Activated T-helper 1 cell treated with anti-CD3 and anti-CD28 coated beads, Interleukin-2, amount 50 U/mL, for 16 hours (primary cell): ENCODE measurements at places on chromosomes 11 and 22.

DNA sequence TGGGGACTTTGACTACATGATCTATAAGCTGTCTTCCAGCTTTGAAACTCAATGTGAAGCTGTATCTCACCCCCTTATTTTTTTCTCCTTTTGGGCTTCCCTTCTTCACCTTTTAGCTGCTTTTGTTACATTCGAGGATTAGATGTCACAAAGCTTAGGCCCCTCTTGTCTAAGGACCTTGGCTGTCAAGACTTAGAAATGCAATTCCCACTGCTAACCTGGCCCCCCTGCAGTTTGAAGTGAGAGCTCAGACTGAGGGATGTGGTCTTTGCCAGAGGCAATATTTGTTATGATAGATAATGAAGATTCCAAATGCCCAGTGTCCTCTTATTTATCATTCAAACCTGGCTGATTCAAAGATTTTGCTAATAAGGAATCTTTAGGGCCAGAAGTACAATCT is 128.3 kb downstream of the ARL14EP start:
- no peak for DNase-seq

DNA sequence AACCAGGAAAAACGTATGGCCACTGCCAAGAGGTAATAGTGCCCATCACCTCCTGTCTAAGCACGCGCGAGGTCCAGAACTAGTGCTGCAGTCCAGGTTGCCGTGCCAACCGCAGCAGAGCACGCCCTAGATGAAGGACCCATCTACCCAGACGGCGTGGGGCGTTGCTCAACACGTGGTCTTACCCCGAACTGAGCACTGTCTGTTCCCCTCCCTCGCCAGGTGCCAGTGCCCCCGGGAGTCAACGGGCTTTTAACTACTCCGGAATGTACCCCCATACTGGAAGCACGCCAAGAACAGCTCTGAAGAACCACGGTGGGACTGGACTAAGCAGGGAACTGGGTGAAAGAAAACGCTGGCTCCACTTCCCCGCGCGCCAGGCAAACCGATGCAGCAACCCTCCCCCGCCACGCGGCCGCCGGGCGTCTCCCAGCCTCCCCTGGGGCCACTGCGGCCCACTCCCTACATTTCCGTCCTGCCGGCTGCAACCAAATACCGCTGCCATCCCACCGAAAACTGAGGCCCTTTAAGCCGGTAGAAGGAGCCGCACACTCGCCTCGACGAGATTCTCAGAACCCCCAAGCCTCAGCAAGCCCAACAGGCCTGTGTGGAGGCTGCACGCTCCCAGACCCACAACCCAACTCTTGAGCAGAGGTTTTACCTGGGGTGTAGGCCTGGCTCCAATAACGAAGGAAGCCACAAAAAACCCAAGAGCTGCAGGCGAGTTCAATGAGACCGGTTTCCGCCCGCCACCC is at the start of gene HSPA8:
HSPA8 (minus strand) TSS at position 734 of the 755 bp plus-strand sequence. CDS start 812 bp downstream, outside the sequence.
- DNase-seq, result peak; percentile 29

DNA sequence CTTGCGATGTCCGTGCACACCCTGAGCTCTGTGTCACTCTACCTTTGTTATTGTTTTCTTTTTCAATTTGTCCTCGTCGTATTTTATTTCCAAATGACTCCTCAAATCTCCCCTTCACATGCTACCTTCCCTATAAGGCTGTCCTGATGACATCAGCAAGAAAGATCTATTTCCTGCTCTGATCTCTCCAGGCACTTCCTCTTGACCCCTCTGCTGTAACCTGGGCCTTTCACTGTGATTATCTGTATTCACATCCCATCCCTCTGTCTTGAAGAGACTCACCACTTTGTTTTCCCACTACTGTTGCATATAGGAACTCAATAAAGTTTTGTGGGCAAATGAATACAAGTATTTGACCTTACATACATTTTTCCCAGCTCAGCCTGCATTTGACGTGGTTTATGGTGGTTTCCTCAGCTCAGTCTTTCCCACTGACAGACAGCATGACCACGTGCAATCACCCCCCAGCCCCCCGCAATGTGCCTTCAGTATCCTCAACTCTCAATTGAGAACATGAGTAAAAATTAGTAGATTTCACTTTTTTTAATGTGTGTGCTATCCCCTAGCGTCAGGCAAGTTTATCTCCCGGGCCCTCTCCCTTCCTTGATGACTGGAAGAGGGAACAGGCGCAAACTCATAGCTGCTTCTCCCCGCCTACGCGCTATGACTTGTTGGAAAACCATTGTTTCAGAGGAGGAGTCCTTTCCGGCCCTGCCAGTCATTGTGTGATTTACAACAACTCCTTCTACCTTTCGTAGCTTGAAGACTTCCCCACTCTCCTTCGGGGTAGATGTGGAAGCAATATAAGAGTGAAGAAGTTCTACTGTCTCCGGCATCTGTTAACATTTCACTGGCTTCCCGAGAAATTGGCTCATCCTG is 498.5 kb downstream of the NTM start:
- no peak for DNase-seq

DNA sequence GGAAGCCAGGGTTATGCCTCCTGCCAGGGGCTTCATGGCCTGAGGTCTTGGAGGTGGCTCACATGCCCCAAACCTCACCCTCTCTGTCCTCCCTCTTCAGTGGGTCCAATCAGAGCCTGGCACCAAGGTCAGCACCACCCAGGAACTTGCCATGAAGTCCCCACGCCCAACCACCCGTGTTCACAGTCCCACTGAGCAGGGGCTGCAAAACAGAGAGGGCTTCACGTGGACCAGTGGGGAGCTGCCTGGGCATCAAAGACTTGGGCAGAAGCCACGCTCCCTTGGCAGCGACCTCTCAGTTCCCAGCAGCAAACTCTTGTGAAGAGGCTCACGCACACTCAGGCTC is 425.8 kb upstream of the B3GAT1 start:
- no peak for DNase-seq

- DNase-seq, result no peak
These were observed 206.9 kb downstream of the DBX1 start for GRCh38 chr11:19953336-19953735.

DNA sequence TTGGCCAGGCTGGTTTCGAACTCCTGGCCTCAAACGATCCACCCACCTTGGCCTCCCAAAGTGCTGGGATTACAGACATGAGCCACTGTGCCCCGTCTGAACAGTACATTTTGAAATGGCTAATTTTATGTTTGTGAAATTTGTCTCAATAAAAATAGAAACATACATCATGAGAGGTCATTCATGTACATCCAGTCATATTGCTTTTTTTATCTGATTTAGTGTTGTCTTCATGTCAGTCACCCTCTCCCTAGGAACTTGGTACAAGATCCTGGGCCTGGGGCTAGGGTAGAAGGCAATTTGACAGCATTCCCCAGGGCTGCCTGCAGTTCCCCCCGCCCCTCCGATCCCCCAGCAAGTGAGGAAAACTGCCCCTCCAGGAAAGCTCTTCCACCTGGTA is 46.6 kb upstream of the RBFOX2 start:
- DNase-seq, result no peak

GRCh38 chr11:62004473-62004872 is 37.0 kb upstream of the FTH1 start:
- DNase-seq, result no peak

GRCh38 chr22:34567367-34567766 is 498.6 kb upstream of the ISX start:
- no peak for DNase-seq

DNA sequence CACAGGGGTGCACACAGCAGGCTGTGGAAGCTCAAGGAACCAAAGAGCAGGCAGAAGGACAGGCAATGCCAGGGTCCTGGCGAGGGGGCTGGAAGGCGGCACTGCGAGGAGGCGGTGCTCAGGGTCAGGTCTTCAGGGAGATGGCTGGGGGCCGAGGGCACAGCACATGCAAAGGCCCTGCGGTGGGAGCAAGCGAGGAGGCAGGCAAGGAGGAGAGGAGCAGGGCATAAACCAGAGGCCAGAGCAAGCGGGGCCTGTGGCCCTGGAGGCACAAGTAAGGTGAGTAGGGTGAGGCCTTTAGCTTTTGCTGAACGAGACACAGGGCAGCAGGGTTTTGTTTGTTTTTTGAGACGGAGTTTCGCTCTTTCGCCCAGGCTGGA is 126.9 kb downstream of the ARHGAP8 start:
- DNase-seq, result no peak

DNA sequence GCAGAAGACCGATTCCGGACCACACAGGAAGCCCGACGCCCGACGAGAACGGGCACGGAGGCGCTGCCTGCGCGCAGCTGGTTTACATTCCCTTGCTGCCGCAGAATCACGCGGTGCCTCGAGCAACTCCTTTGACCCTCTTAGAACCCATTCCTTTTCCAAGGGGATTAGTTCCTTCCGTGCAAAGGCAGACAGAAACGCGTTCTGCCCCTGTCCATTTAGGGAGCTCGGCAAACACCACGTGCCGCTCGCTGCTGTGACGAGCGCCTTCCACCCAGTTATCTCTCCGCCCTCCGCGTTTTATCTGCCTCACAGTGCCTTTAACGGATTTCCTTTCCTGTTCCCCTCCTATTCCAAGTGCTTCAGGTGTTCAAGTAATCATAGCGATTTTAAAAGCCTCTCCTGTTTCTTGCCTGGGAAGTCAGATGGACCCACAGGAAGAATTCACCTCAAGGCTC is 24.1 kb upstream of the MICAL3 start:
- no peak for DNase-seq

GRCh38 chr11:113465786-113466185 is 9.4 kb downstream of the DRD2 start:
- DNase-seq, result no peak

- no peak for DNase-seq
These were observed 304.2 kb downstream of the INSC start for GRCh38 chr11:15418921-15419320.

- DNase-seq, result no peak
These were observed 45.9 kb upstream of the ARHGAP20 start for GRCh38 chr11:110757962-110758755.

DNA sequence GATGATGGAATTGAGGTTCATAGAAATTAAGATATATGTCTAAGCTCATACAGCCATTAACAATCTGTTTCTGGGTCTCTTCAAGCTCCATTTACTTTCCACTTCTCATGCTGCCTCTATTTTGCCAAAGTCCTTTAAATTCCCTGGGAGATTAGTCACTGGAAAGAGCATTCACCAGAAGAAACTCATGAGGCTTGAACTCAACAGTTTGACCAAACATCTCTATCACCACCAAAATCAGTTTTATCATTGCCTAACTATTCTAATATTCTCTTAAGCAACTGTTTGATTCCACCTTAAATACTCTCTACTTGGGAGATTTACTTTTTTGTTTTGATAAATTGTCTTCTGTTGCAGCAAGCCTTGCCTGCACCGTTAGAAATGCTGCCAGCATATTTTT is 881.3 kb downstream of the KCNA4 start:
- no peak for DNase-seq

GRCh38 chr11:60389279-60389910 is 6.9 kb upstream of the MS4A14 start:
- no peak for DNase-seq

DNA sequence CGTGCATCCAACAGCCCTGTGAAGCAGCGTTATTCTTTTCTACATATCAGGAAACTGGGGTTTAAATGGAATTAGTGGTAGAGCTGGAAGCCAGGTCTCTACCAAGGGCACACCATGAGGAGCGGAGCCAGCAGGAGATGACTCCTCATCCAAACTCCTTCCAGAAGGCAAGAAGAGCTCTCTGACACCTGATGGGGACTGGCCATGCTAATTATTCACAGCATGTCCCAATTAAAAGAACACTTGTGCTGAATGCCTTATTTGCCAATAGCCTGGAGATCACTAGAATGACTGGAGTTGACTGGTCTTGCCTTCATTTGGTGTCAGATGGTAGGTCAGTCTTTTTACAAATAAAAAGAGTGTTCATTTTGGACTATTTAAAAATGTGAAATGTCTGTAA is 32.9 kb upstream of the SLN start:
- no peak for DNase-seq

GRCh38 chr11:73171436-73172161 is 29.5 kb upstream of the FCHSD2 start:
- no peak for DNase-seq

- DNase-seq, result no peak
These were observed 27.3 kb downstream of the STK33 start for GRCh38 chr11:8566613-8567210.

GRCh38 chr22:30114361-30114760 is 34.1 kb downstream of the HORMAD2 start:
- no peak for DNase-seq

GRCh38 chr22:46846150-46846831 is 83.8 kb downstream of the TBC1D22A start:
- DNase-seq, result no peak

DNA sequence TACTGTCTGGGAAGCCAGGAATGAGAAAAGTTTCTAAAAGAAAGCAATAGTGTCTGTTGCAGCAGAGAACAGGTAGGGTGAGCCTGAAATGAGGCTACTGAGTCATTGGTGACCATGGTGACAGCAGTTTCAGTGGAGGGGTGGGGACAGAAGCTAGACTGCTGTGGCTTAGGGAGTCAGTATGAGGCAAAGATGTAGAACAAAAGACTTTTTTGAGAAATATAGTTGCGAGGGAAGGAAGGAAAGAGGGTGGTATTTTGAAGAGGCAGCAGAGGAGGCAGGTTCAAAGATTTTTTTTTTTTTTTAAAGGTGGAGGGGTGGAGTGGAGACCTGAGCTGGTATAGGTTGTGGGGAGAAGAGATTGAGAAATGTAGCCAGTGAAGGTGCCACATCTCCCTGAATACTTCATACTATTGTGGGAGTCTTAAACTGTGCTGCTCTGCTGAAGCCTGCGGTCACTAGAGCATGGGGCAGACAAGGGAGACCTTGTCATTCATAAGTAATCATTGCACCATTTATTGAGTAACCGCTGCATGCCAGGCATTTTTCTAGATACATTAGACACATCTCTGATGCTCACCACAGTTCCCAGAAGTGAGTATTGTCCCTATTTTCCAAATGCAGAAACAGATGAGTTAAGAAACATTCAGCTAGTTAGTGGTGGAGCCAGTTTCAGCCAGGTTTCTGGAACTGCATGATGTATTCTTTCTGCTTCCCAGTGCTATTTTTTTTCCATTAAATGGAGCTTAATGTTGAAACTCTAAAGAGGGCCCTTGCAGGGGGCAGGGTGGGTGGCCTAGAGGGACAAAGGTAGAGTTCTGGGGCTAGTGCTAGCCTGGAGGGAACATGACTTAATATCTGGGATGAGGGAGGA is 49.9 kb downstream of the STIM1 start:
- peak; percentile 38 for DNase-seq

DNA sequence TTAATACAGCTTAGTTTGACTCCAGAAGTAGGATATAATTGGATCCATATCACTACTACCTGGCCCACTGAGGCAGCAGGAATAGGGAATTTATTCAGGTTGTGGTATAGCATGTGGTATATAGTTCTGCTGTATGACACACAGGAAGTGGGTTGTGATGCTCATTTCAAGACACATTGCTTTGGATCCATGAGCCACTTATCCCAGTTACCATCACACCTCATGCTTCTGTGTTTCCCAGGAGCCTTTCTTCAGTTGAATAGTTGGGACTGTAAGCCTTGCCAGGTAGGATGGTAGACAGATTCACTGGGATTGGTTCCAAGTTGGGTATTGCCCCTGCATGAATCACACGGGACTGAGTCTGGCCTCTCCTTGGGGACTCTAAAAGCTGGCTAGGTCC is 9.9 kb upstream of the SLC37A2 start:
- no peak for DNase-seq

- no peak for DNase-seq
These were observed 67.4 kb downstream of the FEZ1 start for GRCh38 chr11:125428486-125429173.

- DNase-seq, result no peak
These were observed 1.3 kb upstream of the ZDHHC8 start for GRCh38 chr22:20130319-20130718.
